ENCODE measurements at places on chromosomes 11 and 22.

DNA sequence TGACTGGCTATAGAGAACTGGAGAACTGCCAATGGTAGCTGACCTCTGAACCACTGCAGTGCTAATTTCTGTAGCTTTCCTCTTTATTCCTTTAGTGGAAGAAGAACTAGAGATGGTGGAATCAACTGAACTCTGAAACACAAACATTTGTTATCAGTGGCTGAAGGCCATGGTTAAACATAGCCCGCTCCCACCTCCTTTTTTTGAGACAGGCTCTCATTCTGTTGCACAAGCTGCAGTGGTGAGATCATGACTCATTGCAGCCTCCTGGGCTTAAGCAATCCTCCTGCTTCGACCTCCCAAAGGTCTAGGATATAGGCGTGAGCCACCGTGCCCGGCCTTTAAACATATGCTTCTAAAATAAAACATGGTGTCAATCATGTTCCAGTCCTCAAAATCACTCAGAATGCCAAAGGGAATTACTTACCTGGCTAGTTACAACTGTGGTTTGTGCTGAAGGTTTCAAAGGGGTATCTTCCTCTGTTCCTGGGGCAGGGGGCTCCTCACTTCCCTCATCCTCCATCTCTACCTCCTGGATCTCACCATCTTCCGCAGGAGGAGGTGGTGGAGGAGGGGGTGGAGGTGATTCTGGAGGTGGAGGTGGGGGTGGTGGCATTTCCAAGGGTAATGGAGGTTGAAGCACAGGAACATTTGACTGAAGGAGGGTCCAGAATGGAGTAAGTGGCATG is 9.0 kb upstream of the AGBL2 start:
- no peak for DNase-seq

- DNase-seq, result no peak
Observed at GRCh38 chr11:65208785-65209710, 27.3 kb downstream of the CAPN1 start.

- no peak for DNase-seq
Observed at GRCh38 chr22:24140357-24140756, 40.9 kb upstream of the SUSD2 start.

DNA sequence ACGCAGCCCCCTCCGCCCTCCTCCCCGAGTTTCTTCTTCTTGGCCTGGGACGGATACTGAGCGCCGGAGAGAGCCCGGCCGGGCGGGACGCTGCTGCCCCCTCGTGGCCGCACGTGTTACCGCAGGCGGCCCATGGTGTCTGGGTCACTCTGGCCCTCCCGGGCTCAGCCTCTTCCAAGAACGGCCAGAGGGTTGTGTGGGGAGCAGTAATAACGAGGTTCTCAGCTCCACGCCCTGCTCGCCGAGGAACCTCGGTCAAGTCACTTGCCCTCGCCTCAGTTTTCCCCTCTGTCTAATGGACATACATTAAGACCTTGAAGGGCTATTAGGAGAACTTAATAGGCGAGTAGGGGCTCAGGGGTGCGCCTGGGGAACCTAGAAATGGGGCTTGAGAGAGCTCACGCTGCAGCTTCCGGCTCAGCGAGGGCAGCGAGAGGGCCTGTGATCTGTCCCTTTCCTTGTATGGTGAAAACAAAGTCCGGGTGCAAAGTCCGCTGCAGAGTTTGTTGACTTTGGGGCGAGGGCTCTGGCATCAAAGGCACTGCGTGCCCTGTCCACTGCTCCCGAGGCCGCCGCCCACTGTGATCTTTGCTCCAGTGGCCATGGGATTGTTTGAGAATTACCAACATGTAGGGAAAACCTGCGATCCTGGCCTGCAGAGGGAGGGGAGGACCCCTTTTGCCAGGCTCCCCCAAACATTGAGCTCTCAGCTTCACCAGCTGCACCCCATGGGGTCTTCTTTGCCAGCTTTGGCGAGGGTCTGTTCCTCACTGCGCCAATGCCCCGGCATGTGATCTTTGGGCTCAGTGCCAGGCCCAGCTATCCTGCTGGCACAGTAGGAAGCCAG is 14.4 kb upstream of the LRP5 start:
- DNase-seq, result peak; percentile 82

GRCh38 chr11:34564406-34564805 is 50.8 kb upstream of the ELF5 start:
- DNase-seq, result no peak

- no peak for DNase-seq
Observed at GRCh38 chr22:33650244-33650643, 270.0 kb downstream of the LARGE1 start.

DNA sequence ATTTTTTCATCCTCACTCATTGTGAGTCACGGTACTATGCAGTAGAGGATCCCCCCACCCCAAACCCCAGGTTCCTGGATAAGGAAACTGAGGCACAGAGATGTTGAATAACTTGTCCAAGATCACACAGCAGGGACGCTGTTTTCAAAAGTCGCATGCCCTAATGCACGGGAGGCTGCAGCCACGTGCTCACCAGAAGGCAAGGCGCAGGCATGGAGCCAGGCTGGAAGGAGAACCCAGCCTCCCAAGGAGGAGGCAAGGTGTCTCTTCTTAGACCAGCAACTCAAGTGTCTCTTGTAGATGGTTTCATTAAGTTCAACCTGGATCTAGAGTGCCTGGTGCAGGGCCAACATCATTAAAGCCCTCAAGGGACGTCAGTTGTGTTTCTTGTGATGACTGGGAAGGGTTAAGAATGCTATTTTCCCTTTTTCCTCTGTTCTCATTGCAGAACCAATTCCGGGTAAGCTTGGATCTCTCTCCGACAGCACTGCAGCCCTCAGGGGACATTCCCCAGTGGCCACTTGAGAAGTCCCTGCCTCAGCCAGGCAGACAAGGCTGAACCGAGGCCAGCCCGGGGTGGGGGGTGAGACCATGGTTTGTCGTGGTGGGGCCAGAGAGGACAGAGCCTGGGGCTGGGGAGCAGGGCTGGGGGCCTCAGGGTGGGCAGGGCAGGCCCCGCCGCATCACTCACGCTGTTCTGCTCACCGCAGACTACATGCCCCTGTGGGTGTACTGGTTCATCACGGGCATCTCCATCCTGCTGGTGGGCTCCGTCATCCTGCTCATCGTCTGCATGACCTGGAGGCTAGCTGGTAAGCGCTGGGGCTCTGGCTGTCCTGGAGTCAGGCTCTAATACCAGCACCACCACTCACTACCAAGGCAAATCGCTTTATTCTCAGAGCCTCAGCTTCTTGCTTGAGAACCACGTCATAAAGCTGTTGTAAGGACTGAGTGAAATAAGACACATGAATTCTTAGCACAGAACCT is 15.7 kb downstream of the TMEM121B start:
- DNase-seq, result no peak

DNA sequence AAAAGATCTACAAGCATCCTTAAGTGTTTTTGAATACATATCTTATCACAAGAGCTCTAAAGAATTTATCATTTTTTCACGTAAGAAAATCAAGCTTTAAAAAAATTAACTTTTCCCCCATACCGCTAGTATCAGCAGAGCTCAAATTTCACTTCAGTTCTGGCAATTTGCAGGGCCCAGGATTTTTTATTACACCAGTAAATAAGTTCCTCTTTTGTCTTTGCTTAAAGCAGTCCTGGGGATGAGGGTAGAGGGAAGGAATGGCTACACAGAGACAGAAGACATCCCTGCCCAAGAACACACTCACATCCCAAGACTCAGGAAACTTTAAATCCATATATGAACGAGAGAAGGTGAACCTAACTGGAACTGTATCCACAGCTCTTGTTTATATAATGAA is 22.6 kb upstream of the SORL1 start:
- no peak for DNase-seq

DNA sequence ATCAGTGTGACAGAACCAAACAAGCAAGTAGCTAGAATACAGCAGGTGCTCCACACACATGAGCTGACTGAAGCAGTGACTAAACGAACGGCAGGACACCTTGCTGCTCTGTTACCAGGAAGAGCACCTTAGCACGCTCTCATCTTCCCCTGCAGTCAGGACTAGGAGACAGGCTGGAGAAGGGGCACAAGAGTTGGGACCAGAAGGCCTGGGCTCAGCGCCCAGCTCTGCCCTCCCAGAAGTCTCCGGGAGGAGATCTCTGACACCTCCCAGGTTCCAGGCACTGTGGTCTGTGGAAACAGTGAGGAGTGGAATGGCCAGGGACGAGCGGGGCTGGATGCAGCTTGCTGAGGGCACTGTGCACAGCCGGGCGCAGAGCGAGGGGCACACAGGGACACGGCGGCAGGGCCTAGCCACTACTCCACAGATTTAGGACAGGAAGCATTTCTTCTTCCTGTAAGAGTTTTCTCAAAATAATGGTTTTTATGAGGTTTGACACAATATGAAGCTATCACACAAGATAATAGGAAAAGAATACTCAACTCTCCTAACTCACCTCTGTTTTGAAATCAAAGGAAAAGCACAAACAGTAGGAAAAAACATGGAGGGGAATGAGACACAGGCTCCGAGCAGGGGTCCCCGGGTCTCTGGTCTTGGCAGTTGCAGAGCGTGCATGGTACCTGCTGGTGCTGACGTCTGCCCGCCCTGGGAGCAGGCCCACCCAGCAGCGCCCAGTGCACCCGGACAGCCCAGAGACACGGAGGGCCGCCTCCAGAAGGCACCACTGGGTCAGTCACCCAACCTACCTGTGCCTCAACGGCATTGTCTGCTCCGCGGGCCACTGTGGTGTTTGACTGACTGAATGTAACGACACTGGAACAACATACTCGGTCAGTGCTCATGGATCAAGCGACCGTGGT is 67.6 kb downstream of the NCAPD3 start:
- no peak for DNase-seq

DNA sequence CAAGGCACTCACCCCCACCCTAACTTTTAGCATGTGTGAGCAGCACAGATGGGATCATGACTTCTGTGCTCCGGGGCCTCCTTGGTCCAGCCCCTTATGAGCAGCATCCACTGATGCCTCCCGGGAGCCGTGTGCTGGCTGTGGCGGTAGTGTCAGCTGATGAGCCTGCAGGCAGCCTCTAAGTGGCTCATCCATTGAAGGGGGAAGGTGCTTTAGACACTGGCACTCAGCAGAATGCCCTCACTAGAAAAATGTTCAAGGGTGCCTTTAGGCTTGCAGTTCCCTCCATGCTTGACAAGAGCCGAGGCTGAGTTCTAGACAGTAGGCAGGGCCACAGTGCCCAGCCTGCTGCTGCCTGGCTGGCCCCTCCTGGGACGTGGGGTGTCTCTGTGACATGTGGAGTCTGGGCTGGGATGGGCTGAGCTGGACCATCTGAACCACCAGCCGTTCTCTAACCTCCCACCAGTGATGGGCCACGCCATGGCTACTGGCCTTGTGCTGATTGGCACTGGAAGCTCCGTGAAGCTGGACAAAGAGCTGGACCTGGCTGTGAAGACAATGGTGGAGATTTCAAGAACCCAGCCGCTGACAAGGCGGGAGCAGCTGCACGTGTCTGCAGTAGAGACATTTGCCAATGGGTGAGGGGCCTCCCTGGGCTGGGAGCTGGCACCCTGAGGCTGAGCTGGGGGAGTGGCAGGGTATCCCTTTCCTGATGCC is 5.8 kb downstream of the TTC38 start:
- DNase-seq, result no peak

GRCh38 chr22:44583061-44583760 is 85.2 kb upstream of the RTL6 start:
- no peak for DNase-seq

DNA sequence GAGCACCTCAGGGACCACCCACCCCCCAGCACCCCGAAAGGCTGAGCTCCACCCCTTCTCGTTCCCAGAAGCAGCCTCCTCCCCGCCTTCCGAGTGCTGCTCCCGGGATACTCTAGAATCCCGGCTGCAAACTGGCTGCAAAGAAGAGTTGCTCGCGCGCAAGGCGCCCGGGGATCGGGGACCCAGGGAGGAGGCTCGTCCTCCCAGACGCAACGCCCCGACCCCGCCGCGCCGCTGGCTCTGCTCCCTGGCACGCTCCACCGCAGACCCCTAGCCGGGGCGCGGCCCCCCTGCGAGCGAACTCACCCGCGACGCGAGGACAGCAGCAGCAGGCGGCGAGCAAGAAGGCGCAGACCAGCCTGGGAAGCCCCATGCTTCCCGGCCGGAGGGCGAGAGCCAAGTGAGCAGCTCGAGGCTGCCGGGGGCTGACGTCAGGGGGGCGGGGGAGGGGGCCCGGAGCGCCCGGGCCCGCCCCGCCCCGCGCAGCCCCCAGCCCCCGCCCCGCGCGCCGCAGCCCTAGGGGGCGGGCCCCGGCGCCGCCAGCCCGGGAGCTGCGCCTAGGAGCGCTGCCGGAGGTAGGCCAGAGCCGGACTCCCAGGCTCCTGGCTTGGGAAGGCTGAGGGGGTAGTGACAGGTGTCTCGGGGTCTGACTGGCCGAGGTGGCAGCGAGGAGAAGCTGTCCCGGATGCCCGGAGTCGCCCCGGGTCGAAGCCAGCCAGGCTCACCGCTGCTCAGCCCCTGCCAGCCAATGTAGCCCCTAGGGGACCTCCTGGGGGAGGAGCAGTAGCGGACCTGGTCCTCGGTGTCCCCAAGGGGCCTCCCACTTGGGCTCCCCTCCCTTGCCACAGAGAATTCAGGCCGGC is at the start of gene MCAM:
Gene MCAM (minus strand): TSS at position 402 of the 863 bp plus-strand sequence. CDS start 29 bp downstream, at position 373.
- no peak for DNase-seq

DNA sequence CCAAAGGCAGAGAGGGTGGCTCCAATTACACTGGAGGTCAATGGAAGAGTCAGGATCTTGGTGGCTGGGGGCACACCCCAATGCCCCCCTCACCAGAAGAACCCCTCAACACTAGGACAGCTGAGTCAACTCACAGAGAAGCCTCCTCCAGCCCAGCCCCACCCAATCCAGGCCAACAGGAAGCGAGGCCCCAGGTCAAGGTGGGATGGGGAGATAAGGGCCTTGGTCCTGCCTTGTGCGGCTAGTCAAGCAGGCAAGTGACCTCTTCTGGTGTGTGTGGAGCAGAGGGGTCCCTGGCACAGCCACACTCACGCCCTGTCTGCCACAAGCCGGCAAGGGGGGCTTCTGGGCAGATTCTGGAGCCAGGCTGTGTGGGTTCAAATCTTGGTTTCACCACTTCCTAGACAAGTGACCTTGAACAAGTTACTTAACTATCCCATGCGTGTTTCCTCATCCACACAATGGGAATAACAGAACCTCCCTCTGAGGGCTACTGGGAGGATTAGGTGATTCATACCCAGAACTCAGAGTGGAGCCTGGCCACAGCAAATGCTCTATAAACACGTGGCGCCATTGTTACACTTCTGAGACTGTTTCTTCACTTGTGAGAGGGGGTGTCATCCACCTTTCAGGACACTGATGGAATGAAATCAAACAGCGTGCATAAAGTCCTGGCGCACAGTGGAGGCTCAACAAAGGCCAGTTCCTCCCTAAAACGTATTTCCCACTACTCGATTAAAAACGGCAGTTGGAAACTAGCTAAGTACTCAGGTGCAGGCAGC is 3.2 kb downstream of the TTLL12 start:
- DNase-seq, result no peak

- no peak for DNase-seq
Observed at GRCh38 chr22:48240935-48241230, 1478.4 kb downstream of the TBC1D22A start.

DNA sequence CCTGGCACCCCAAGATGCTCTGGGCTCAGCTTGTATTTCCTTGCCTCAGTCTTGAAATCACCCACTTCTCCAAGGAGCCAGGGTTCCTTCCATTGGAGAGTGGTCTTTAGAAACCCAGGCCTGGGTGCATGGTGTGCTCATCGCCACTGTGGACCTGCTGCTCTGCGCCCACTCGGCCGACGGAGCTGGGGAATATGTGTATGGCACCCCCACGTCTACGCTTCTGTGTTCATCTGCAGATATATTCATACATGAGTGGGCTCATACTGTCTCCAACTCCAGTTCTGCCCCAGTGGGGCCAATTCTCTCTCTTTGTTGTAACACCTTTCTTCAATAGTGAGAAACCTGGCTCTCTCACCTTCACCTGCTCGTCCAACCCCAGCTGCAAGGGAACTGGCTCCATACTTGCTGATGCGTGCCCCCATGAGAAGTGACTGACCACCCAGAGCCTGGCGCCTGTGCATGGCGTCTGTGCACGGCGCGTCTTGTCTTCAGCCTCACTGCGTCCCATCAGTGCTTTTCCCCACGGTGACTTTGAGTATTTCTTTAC is 39.8 kb downstream of the KCNQ1 start:
- no peak for DNase-seq
